Hair follicular keratinocyte (primary cell): ENCODE measurements at places on chromosomes 1 and 21. TPM values are rescaled to one million over a fixed set of nuclear protein-coding genes. Genes with fewer than 3 reads are reported as not detected.

The CACNA1E gene
- total RNA-seq = not detected in 2 replicates

The KRTAP19-3 gene
- total RNA-seq = not detected in 2 replicates

The DMRTA2 gene
- not detected in 2 replicates for total RNA-seq

The NCMAP gene
- total RNA-seq = not detected in 2 replicates

The CD48 gene
- total RNA-seq = not detected in 2 replicates

The COL24A1 gene
- not detected in 2 replicates for total RNA-seq

The CATSPERE gene
- not detected in 2 replicates for total RNA-seq

The LCE3C gene
- not detected in 2 replicates for total RNA-seq

The OVAAL gene
- not detected in 2 replicates for total RNA-seq

The IL23R gene
- total RNA-seq = not detected in 2 replicates

The EXTL1 gene
- total RNA-seq = not detected in 2 replicates

The SMPDL3B gene
- total RNA-seq = 0.91 and 1.4 TPM in 2 replicates

The CRNN gene
- total RNA-seq = not detected in 2 replicates
